Effector memory CD8-positive, alpha-beta T cell (primary cell): ENCODE measurements at places on chromosomes 2 and 18.

- no peak for DNase-seq
These were observed 440.2 kb downstream of the TRIB2 start for GRCh38 chr2:13156916-13157315.

- no peak for DNase-seq
These were observed 52.4 kb downstream of the DYSF start for GRCh38 chr2:71505770-71506140.

- no peak for DNase-seq
These were observed 8.6 kb downstream of the CABLES1 start for GRCh38 chr18:23143815-23144261.

DNA sequence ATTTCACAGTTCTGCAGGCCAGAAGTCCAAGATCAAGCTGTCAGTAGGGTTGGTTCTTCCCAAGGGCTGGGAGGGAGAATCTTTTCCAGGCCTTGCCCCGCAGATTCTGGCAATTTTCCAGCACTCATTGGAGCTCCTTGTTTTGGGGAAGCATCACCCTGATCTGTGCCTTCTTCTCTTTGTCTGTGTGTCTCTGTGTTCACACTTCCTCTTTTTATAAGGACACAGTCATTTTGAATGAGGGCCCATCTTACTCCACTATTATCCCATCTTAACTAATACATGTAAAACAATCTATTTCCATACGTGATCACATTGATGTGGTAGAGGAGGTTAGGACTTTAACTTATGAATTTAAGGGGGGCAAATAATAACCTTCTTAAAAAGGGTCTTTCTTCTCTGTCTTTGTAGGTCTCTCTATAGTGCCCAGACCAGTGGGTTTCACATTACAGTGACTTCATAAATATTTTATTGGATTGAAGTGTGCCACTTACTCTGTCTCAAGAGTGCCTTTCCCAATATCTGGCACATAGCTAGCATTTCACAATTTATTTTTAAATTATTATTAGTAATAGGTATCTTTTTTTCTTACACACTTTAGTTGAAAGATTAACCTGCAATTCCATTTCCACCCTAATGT is 68.9 kb upstream of the CBLN2 start:
- no peak for DNase-seq

DNA sequence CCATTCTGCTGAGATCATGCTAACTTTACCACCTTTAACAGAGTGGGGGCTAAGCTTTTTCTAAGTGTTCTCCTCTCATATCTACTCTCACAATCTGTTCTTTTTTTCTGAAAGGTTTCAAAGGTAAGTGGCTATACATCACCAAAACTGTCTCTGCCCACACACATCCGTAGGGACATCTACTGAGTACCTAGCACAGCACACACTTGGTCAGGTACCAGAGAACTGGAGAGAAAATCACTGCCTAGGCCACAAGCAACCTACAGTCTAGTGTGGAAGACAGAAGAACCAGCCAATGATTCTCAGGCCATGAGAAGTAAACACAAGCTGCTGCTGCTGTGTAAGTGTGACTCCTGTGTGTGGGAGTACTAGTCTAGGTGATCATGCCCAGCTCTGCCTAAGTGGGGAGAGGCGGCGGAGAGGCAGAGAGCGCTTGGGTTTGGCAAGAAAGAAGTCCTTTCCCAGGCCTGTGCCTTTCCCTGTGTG is 176.1 kb upstream of the ZFP36L2 start:
- DNase-seq: no peak

- no peak for DNase-seq
These were observed 42.8 kb downstream of the KLHL14 start for GRCh38 chr18:32730068-32730467.

DNA sequence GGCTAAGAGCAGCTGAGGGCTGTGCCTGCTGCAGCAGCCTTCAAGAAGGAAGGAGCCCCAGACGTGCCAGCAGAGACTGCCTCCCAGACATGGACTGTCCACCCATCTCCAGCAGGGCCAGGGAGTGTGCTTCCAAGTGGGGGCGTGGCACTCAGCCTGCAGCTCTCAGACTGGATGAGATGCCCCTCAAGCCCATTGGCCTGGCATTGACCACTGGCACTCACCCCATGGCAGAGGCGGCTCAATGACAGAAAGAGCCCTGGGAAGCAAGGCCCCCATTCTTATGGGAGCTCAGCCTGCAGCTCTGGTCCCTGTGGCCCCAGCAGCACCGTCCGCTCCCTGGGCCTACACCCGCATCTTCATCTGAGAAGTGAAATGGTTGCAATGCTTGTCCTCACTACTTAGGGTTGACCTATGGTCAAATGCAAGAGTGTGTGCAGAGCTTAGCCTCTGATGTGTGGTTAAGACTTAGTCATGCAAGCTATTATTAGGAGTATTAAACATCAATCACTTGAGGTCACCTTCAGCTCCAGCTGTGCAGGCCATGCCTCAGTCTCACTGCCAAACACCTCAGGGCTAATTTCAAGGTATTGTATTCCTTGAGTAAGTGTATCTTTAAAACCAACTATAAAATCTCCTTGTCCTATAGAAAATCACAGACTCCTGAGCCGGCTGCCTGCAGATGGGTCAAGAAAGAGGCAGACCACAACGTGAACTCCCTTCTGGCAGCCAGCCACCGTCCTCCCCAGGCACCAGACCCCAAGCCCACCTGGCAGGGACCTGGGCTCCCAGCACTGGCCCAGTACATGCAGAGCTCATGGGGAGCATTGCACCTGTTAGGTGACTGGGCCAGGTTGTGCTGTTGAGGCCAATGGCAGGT is 194.8 kb downstream of the NDUFA10 start:
- DNase-seq: no peak

GRCh38 chr18:79447703-79448367 is 52.1 kb downstream of the NFATC1 start:
- DNase-seq: no peak

DNA sequence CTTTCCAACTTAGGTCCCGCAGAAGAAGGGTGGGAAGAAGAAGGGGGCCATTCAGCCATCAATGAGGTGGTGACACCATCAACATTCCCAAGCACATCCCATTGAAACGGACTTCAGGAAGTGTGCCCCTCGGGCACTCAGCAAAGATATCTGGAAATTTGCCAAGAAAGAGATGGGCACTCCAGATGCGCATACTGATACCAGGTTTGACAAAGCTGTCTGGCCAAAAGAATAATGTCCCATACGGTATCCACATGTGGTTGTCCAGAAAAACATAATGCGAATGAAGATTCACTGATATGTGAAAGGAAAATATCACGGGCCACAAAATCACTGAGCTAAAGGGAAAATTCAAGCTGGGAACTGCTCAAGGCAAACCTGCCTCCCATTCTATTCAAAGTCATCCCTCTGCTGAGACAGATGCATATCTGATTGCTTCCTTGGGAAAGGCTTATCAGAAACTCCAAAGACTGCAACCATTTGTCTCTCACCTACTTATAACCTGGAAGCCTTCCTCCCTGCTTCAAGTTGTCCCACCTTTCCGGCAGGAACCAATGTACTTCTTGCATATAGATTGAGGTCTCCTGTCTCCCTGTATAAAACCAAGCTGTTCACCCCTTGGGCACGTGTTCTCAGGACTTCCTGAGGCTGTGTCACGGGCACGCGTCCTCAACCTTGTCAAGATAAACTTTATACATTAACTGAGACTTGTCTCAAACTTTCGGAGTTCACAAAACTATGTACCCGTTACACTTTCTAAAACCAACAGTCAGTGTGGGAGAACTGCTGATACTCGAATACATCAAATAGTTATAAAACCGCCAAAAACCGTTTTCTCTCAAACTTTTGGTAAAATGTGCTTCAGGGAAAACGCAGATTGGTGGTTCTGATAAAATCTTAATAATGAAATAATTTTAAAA is 1.3 kb upstream of the PDK1 start:
- no peak for DNase-seq

DNA sequence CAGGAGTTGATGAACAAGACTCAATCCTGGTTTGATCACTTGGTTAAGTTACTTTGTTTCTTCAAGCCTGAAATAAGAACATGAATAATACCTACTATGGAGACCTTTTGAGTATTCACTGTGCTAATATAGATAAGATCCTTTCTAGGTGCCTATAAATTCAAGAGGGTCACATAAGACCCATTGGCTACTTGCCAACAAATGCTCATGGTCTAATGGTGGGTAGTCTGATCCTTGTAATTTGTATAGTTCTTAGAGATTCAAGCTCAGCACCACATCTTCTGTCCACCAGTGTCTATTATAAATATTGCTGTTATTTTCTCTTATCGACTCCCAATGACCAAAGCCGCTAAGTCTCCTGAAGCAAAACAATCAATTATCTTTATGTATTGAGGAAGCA is 27.4 kb upstream of the ACSL3 start:
- no peak for DNase-seq

DNA sequence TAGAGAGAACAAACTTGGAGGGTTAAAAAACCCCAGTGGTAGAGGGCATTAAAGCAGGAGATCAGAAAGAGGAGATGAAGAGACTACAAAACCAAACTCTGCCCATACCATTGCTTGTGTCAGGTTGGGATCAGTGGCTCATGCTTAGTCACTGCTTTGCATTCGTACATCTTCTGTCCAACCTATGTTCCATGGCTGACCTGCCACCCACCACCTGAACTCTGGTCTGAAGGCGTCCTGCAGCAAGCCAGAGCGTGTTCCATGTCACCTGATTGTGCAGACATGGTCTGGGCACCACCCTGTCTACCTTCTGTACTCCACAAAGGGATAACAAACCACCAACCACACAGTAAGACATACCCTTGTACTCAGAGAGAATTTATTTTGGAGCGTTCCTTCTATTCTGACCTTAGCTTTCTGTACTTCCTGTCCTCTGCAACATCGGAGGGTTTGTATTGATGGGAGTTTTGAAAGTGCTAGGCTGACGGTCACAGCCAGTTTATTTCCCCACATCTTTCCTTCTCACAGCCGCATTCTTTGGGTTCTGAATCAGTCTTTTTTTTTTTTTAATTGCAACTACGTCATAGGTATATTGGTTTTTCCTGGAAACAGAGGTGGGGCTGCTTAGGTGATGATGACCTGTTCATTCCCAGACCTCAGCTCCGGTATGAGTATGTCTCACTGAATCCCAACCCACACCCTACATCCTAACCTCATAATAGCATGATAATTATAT is 88.3 kb downstream of the SOWAHC start:
- no peak for DNase-seq

DNA sequence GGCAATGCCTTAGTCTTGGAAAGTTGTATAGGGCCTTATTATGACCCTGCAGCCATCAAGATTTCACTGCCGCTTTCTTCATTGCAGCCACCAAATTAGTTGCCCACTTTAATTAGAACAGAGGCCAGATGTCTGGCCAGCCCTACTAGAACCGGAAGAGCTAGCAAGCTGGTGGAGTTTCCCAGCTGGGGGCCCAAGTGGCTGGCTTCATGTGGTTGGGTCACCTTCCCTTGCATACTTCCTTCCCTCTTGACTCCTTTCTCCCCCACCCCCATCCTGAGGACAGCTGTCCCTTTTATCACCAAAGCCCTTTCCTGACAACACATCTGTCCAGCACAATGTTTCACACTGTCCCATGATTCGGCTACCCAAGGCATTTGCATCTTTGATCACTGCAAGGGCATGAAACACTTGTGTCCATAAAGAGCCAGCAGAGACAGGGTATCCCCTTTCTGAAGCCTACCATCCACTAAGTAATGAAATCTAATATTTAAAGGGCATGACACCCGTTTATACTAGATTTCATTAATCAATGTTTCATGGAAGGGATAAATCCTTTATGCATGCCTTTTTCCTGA is 187.2 kb downstream of the BCL11A start:
- DNase-seq: no peak

DNA sequence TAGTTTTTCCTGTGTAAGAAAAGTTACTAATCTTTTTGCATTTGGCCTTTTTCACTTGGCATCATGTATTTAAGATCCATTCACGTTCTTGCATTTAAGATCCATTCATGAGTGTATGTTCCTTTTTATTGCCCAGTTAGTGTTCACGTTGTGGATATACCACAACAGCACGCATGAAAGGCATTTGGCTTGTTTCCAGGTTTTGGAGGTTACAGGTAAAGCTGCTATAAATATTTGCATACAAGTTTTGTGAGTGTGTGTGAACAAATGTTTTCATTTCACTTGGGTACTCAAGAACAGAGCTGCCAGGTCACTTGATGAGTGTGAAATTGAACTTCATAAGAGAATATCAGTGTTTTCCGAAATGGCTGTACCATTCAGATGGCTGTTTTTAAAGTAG is 121.2 kb downstream of the CCBE1 start:
- DNase-seq: no peak

GRCh38 chr2:45257820-45258219 is 248.6 kb upstream of the SIX2 start:
- no peak for DNase-seq

DNA sequence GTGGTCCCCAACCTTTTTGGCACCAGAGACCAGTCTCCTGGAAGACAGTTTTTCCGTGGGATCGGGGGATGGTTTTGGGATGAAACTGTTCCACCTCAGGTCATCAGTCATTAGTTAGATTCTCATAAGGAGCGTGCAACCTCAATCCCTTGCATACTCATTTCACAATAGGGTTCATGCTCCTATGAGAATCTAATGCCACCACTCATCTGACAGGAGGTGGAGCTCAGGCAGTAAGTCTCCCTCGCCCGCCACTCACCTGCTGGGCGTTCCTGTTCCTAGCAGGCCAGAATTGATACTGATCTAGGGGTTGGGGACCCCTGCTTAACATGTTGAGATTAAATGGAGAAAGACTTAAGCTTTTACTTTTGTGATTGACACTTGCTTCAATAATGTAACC is 9.9 kb downstream of the NABP1 start:
- DNase-seq: no peak

GRCh38 chr2:122391726-122392125 is 636.3 kb downstream of the TSN start:
- no peak for DNase-seq
